Activated CD4-positive, alpha-beta T cell treated with anti-CD3 and anti-CD28 coated beads, Interleukin-2, amount 50 U/mL, for 16 hours (primary cell): ENCODE measurements at places on chromosomes 16 and 17.

- no peak for DNase-seq
Observed at GRCh38 chr17:5120036-5120435, 4.2 kb downstream of the USP6 start.

DNA sequence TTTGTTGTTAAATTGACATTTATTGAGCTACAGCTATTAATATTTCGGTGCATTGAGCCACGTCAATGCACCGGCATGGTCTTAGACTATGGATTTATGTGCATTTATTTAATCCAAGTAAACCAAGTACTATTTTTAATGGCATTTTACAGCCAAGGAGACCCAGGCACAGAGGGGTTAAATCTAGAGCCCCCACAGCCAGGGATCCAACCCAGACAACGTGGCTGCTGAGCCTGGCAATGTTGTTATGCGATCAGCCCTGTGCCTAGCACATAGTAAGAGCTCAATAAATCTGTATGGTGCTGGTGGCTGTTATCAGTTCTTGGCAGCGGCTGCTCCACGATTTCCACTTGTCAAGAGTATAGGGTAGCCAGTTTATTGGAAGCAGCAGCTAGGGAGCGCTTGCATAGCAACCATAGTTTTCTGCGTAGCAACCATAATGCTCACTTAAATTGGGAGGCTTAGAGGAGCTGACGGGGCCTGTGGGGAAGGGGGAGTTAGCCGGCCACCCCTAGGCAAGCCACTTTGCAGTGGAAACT is 541 bp upstream of the RBBP6 start:
- DNase-seq = no peak

GRCh38 chr17:22409160-22409751 is 716.9 kb downstream of the KCNJ18 start:
- no peak for DNase-seq

DNA sequence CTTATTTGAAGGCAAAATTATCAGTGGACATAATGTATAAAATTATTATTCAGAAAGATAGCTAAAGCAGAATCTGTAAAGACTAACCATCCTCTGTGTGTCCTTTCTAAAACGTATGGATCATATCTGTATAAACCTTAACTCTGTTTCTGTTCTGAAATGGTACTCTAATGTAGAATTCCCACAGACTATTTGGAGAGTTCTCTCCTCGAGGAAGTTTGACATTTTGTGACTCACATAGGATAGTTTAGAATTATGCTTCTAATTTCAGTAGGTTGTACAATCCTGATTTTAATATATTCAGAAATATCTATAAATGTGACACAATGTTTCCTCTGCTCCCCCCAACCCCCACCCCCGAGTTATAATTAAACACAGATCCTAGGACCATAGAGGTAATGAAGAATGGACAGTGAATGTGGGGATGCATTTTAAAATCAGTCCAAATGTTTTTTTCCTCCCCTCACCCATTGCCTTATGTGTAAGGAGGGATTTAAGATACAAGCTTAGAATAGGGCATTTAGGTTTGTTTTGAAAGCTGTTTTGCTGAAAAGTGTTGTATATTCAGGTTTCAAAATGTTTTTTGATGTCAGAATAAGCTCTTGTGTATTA is 66.8 kb downstream of the BCAS3 start:
- DNase-seq = no peak

DNA sequence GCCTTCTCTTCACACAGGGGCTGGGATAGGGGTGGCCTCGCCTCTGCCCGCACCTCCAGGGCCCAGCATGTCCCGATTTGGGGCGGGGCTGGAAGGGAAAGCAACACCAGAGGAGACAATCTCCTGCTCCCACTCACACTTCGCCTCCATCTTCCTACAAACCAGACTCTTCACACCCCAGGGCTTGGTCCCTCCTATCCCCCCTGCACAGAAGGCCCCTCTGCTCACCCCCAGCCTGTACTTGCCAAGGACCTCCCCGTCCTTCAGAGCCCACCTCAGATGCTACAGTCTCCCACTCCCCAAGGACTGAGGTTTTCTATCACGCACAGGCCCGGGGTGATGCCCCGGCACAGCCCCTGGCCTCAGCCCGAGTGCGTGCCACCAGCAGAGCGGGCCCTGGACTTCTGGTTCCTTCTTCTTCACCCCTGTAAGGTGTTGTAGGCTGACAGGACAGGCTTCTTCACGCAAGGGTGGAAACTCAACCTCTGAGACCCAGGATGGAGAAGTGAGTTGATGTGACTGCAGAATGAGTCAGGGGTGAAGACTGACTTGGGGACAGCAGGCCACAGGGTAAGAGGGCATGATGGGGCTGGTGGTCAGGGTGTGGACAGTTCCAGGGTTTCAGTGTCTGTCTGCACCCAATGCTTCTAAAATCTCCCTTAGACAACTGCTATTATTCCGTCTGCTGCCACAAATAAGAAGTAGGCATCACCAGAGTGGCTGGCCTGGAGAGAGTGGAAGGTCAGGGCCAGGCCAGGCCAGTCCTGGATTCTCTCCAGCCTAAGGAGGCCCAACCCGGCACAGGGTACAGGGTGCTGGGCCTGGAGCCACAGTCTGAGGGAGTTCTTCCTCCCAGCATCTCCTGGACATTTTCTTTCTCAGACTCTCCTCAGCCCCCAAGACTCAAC is 2.5 kb downstream of the ITGAE start:
- no peak for DNase-seq

- DNase-seq = no peak
Observed at GRCh38 chr16:68487203-68487514, 38.9 kb upstream of the SMPD3 start.

- no peak for DNase-seq
Observed at GRCh38 chr17:57782062-57782490, 37.0 kb upstream of the CCDC182 start.

DNA sequence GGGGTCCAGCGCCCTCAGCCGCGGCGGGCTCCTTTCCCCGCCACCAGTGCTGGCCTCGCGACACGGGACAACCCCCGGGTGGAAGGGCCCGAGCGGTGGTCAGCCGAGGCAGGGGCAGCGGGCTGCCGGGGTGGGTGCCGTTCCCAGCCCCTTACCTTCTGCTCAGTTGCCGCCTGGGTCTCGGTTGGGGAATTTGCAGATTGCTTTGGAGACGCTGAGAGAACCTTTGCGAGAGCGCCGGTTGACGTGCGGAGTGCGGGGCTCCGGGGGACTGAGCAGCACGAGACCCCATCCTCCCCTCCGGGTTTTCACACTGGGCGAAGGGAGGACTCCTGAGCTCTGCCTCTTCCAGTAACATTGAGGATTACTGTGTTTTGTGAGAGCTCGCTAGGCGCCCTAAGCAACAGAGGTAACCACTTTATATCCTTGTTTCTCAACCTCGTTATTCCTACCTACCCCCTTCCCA is 381 bp downstream of the CTNS start:
- DNase-seq = no peak

GRCh38 chr16:17812771-17813170 is 342.0 kb upstream of the XYLT1 start:
- DNase-seq = no peak

DNA sequence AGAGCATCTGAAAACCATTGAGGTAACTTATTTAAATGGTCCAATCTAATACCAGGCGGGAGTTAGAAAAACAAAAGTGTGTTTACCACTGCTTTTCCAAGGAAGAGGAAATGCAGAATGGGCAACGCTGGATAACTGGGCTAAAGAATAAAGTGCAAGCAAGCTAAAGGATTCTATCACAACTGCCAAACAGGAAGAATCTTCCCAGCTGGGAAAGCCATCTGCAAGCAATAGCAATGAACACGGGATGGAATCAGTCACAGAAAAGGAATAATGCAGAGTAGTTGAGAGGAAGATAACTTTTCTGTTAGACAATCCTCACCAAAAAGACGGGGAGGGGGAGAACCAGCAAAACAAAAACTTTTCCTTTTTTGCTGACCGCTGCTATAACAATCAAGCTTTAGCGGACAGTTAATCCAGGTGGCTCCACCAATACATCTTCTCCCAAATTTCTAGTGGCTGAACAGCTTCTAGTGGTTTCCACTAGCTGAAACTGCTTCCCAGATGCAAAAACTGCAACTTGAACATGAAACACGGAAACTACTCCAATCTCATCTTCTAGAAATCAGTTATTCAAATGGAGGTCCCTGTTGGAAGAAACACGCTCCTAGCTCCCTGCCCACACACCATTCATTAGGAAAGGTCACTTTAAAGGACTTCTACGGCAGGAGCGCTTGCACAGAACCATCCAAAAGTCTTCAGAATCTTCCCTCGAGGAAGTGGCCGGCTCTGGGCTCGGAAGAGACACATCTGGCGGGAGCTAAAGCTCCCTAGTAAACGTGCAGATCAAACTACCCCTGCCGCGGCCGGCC is 929 bp downstream of the TMEM11 start:
- DNase-seq = peak; percentile 9

DNA sequence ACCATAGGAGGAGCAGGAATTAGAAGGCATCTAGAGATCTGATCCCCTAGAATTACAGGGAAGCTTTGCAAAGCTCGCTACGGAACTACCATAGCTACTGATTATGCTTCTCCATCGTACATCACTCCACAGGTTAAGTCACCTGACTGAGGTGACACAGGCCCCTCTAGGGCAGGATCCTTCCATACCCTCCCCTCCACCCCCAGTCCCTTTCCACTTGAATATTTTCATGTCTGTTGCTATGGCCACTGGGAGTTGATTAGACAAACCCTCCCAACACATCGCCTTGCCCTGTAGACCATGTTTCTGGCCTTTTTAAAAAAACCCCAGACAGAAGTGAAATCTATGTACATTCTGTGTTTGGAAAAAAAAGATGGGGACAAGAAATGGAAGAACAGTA is 287.1 kb downstream of the SOX9 start:
- no peak for DNase-seq

DNA sequence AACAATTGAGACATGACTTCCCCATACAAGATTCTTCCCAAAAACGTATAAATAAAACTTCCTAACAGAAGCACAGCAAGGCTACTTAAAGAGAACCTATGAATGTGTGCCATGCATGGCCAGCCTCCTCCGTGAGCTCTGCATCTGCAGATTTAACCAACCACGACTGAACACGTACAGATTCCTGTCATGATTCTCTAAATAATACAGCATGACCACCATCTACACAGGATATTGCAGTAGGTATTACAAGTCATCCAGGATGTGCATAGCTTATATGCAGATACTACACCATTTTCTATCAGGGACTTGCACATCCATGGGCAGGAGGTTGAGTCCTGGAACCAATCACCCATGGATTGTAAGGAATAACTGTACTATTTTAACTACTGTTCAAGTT is 1.4 kb upstream of the QRICH2 start:
- DNase-seq = no peak

GRCh38 chr16:2428784-2429033 is 538 bp upstream of the CCNF start:
- no peak for DNase-seq

DNA sequence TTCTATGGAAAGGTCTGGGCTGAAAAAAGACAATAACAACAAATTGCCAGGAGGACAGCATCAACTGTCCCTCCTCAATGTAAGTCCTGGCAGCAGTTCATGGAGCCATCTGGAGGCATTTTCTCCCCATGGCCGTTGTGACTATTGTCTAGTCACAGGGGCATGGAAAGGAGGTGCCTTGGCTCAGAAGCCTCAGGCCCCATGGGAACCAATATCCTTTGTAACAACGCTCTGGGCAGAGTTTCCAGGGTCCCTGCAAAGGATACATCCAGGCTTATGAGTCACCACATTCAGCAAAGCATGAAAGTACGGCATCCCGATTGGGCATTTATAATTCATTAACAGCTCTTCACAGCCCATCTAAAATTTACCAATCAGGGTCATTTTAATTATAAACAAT is 85.2 kb downstream of the GLG1 start:
- no peak for DNase-seq

GRCh38 chr17:13044572-13045065 is 26.8 kb upstream of the ELAC2 start:
- DNase-seq = no peak

DNA sequence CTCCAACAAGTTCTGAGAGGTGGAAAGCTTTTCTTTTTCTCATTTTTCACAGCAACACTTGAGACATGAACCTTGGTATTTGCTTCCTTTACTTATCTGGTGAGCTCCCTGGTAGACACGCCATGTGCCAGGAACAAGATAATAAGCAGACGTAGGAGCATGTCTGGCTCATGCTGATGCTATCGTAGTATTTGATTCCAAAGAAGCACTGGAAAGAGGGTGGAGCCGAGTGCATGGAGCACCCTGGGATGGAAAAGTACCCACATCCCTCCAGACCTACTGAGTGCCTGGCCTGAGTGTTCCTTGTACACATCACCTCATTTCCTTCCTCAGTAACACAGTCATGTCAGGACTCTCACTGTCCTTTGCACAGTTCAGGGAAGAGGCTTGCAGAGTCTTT is 231.0 kb downstream of the CBLN1 start:
- DNase-seq = no peak

GRCh38 chr17:13534946-13535345 is 66.8 kb downstream of the HS3ST3A1 start:
- DNase-seq = no peak

DNA sequence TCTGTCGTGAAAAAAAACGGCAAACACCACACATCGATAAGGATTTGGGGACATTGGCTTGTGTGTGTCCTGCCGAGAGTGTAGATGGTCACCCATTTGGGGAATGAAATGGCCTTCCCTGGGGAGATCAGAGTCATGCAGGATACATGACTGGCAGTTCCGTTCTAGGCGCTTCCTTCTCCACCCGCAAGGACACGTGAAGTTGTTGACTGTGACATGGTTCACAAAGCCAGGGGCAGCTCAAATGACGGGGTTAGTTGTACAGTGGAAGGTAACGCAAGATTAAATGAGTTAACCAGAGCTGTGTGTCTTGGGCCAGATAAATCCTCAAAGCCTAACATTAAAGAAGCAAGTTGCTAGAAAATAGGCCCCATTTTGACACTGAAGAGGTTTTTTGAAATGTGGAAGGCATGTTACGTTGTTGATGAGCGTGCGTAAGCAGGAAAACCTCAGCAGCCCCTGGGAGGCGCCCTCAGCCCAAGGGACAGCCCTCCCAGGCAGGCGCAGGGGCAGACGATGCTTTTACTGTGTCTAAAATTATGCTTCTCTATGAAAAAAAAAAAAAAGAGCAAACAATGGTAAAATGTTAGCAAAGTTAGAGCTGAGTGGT is 35.9 kb upstream of the CHMP6 start:
- no peak for DNase-seq

- peak; percentile 89 for DNase-seq
Observed at GRCh38 chr17:59435238-59435637, 103.8 kb downstream of the YPEL2 start.

DNA sequence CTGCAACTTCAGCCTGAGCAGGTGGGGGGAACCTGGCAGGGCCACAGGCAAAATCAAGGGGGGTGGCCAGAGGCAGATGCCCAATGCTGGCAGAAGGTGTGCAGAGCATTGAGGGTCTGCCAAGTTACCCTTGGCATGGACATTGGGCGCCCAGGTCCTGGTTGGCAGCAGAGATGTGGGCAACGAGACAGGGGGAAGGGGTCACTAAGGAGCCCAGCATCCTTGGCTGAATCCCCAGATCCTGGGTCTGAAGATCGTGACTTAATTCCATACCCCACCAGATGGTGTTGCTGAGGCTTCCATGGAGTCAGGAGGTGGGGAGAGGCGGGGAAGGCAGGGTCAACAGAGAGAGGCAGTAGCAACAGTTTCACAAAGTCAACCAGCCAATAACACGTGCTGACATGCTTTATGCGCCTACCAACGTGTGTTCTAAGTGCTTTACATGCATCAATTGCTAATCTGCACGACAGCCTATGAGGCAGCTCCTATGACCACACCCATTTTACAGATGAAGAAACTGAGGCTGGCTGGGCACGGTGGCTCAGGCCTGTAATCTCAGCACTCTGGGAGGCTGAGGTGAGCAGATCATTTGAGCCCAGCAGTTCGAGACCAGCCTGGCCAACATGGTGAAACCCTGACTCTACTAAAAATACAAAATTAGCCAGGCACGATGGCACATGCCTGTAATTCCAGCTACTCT is 83.3 kb downstream of the GSG1L start:
- DNase-seq = no peak

- DNase-seq = no peak
Observed at GRCh38 chr17:29732613-29733012, 109.9 kb upstream of the CORO6 start.
